Activated CD4-positive, alpha-beta memory T cell treated with anti-CD3 and anti-CD28 coated beads for 36 hours (primary cell): ENCODE measurements at places on chromosomes 5 and 9. TPM values are rescaled to one million over a fixed set of nuclear protein-coding genes. Genes with fewer than 3 reads are reported as not detected.
A peak's percentile ranks its signal among the peaks of the same experiment; 100 is the strongest.

DNA sequence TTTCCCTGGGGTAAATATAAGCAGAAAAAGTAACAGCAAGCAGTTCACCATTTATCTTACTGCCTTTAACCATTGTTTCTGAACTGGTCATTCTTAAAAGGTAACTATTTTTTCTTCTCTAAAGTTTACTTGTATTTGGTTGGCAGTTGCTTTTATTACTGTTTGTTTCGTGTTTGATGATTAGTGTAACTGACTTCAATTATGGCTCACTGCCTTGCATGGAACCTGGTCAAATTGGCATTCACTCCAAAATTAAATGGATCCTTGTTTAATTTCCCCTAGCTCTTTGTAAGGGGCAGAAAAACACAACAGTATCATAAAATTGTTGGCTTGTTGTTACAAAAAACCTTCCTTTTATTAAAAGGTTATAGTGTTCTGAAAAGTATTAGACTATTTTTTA is 1723.9 kb upstream of the CDH6 start:
- no peak for DNase-seq

DNA sequence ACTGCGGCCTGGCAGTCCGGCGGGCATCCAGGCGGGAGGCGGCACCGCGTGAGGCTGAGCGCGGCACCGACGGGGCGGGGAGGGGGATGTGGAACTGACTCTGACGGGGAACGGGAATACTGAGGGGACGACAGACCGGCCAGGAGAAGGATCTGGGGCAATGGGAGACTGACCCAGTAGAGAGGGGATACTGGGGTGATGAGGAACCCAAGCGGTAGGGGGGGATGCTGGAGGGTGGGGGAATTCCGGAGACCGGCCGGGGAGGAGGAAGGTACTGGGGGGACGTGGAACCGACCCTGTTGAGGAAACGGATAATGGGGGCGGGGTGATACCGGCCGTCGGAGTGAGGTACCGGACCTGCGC is 423 bp downstream of the IPPK start:
- DNase-seq, result peak; percentile 41

DNA sequence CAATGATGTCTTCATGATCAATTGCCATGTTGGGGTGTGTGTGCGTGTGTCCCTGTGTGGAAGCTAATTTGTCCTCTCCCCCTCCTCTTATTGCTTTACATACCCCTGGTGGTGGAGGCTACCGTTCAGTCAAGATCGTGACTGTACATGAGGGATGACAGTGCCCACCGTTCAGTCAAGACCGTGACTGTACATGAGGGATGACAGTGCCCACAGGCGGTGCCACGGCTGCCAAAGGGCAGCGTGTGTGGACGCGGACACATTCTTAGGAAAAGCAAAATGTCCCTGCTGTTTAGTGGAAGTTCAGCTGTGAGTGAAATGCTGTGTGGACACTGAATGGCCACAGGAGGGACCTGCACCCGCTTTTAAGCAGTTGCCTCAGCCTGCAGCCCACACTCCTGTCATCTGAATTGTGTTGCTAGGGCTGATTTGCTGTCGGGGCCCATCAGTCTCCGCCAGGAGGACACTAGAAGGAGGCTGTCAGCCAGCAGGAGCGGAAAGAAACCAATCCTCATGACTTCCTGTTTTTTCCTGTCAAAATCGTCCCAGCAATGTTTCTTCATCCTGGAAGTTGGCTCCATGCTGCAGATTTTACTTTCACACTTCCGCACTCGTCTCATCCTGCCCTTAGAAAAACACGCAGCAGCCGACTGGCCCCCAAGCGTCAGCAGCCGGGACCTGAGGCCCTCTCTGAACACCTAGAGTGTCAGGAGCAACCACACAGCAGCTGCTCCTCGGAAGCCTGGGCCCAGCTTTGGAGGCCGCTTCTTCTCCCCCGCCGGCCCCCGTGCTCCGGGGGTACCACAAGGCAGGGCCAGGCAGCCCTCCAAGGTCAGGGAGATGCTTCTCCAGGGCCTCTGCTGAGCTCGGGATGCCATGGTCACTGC is 9.1 kb downstream of the OR2V1 start:
- no peak for DNase-seq

DNA sequence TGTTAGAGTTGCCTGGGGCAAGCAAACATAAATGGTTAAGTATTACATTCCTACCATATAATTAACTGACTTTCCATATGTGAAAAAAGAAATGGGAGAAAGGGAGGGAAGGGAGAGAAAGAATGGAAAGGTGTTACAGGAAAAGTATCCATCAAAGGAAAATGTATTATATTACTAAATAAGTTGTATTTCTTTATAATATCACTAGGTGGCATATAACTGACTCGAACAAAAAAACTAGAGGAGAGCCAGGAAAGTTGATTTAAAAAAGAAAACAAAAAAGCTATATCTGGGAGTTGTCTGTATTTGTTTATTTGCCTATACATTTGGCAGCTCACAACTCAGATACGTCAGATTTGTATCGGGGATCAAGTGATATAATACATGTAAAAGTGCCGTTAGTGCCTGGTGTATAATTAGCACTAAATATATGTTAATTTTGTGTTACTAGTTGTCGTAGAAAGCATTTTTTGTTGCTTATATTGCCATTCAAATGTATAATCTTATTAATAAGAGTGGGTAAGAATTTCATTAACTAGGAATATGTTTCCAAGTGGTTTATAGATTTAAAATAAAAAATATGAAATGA is 59.6 kb upstream of the ADAMTS19 start:
- no peak for DNase-seq

- no peak for DNase-seq
Observed at GRCh38 chr5:72223371-72223770, 96.7 kb downstream of the MRPS27 start.

- DNase-seq, result no peak
Observed at GRCh38 chr5:118529361-118530144, 458.8 kb downstream of the DTWD2 start.

The PCA3 gene
- total RNA-seq, result not detected

- no peak for DNase-seq
Observed at GRCh38 chr9:124273427-124274160, 15.8 kb downstream of the NEK6 start.

DNA sequence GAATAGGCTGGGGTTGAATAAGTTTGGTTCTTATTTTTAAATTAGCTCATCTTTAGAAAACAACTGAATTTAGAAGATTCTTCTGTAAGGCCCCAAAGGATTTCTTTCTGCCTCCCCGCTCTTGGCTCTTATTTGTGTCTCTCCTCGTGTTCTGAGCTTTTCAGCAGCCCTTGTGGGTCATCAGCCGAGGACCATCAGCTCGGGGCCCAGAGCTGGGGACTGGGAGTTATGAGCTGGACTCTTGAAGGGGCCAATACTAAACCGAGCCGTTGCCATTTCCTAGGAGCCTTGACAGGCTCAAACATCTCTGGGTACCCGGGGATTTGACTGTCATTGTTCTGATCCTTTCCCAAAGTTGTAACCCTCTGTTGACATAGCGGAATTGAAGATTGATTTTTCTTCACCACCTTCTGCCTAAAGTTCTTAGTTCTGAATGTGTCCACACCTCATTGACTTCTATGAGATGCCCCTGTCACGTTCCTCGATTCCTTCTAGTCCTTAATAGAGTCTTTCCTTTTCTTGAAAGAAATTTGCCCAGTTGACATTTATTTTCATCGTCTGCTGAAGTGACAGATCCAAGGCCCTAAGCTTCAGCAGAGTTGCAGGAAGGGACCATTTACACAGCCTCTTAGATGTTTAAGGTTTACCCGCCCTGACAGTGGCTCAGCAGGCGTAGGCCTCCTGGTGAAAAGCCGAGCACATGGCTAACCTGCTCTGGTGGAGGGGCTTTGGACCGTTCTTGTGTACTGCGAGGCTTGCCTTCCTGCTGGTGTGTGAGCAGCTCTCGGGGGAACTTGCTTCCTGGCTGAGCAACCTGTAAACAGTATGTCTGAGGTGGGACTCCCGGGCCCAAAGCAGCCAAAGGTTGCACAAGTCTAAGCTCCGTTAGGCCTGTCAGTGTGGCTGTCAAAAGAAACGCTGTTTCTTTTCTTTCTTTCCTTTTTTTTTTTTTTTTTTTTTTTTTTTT is 24.0 kb downstream of the ABL1 start:
- DNase-seq, result no peak

- no peak for DNase-seq
Observed at GRCh38 chr9:2610985-2611384, 10.6 kb upstream of the VLDLR start.

The TBC1D13 gene
- 14.6 TPM for total RNA-seq

DNA sequence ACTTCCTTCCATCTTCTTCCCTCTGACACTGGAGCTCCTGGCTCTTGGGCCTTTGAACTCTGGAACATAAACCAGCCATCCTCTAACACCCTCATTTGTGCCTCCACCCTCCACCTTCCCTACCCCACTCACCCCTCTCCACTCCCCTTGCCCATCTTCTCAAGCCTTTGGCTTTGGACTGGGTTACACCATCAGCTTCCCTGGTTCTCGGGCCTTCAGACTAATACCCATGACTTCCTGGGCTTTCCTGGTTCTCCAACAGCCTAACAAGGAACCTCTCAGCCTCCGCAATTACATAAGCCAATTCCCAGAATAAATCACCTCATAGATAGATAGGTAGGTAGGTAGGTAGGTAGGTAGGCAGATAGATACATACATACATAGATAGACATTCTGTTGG is 67.1 kb downstream of the FREM1 start:
- DNase-seq, result no peak
